HEK293T (cell line): ENCODE measurements at places on chromosomes 13 and 19.

GRCh38 chr19:5143471-5144411, 174.8 kb downstream of the KDM4B start:
- DNase-seq: no peak

DNA sequence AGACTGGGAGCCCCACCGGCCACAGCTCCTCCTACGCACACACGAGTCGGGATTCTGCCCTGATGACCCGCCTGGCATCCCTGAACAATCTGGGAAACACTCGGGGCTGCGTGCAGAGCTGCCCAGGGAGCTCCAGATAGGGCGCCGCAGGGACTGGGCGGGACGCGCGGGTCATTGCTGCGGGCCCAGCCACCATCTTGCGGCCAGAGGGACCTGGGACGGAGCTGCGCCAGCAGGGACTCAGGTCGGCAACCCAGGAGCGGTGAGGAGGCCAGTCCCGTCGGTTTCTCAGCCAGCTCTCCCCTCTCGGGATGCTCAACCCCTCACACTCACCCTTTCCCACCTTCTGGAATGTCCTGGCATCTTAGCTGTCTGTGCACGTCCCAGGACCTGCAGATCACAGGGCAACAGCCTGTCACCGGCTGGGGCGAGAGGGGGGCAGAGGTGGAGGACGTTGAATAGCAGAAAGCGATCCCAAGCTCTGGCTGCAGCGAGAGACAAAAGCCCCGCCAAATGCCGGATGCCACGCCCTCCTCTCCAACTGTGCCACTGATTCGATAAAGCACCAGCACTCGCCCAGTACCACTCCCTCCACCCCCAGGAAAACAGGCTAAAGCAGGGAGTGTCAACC, 20.4 kb upstream of the ZNF91 start:
- DNase-seq: no peak

GRCh38 chr13:91725646-91726045, 327.2 kb downstream of the GPC5 start:
- no peak for DNase-seq

DNA sequence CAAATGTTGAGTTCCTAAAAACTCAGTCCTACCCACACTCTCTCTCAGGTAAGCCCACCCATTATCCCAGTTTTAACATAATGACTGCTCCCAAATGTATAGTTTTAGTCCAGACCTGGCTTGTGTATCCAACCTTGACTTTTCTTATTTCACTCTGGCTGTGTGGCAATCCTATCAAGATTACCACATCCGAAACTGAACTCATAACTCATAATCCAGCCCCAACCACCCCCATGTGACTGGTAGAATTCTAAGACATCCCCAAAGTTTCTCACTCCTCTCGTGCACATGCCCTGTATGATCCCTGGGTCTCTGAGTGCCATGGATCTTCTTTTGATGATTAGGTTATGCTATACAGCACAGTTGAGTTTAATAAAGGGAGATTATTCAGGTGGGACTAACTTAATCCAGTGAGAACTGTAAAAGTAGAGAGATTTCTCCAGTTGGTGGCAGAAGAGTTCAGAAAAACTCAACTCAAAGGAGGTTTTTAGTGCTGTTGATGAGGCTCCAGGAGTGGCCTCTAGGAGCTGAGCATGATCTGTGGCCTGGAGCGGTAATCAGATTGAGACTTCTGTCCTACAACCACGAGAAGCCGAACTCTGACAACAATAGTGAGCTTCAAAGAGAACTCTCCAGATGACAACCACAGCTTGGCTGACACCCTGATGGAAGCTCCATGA, 413.4 kb downstream of the ZNF536 start:
- no peak for DNase-seq

- no peak for DNase-seq
These were observed 12.2 kb downstream of the MRPS31 start for GRCh38 chr13:40758811-40759210.

- peak; percentile 15 for DNase-seq
These were observed 347.4 kb downstream of the LIG4 start for GRCh38 chr13:107867701-107868661.

- DNase-seq: no peak
These were observed at the start of gene CEACAM21 for GRCh38 chr19:41575998-41576397. TSS of gene CEACAM21 (plus strand) at chr19:41576166. CDS start at chr19:41576275, 109 bp downstream.

GRCh38 chr13:114256547-114256946, 21.9 kb downstream of the CDC16 start:
- DNase-seq: no peak

- DNase-seq: no peak
These were observed 8.9 kb upstream of the NR2F6 start for GRCh38 chr19:17254636-17255035.

DNA sequence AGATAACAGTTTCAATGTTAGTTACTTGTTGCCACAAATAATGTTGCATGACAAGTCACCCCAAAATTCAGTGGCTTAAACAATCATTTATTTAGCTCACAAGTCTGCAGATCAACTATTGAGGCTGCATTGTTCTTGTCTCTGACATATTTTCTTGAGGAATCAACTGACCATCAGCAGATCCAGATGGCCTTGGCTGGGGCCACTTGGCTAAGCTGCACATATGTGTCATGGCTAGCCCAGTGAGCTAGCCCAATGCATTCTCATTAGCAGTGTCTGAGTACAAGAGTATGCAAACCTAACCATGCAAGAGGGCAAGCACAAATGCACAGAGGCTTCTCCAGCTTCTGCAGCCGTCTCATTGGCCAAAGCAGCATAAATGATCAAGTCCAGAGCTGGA, 180.4 kb downstream of the DNAJC15 start:
- no peak for DNase-seq

- no peak for DNase-seq
These were observed 25.8 kb upstream of the TMEM255B start for GRCh38 chr13:113732961-113733950.

GRCh38 chr13:24008679-24009078, 111.4 kb upstream of the C1QTNF9B start:
- DNase-seq: no peak

- no peak for DNase-seq
These were observed 39.1 kb downstream of the TRPM4 start for GRCh38 chr19:49196527-49197240.

DNA sequence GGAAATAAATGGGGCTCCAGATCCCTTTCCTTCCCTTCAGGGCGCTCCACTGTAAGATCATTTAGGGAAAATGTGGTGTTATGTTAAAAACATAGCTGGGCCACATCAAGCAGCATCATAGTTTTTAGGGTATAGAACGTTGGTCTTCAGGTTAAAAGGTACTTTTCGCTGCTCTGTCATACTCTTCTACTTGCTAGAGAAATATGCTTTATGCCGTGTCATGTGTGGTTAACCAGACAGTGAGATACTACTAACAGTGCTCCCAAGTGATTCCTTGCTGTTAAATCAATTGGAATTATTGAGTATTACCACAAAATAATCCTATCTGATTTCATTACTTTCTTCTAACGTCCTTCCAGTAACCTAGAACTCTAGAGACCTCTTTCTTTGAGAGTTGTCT, 1.1 kb upstream of the NDFIP2 start:
- no peak for DNase-seq

GRCh38 chr13:99290894-99291293, 16.3 kb downstream of the GPR183 start:
- no peak for DNase-seq

- DNase-seq: no peak
These were observed 16.4 kb downstream of the PLEKHF1 start for GRCh38 chr19:29681422-29682235.

- DNase-seq: no peak
These were observed 507.9 kb downstream of the UQCRFS1 start for GRCh38 chr19:28705008-28705407.

DNA sequence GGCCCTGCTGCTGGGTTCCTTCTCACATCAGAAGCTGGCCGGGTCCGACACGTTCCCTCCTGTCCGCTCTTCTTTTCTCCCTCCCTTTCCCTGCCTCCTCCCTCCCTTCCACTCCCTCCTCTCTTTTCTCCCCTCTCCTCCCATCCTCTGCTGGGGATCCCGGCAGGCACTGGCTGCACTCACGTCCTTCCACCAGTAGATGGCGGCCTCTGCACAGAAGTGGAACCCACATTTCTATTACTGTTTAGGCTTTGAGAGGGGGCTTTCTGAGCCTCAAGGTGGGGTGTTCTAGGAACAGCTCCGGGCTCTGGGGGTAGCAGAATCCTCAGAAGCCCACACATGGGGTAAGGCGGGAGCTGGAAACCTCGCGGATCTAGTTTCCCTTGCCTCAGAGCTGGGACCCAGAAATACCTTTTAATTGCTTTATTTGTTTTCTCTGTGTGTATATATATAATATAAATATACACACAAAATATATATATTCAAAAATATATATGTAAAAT, 294.2 kb downstream of the ZNF536 start:
- DNase-seq: peak; percentile 56

GRCh38 chr19:8569066-8569771, 8.0 kb downstream of the MYO1F start:
- no peak for DNase-seq

DNA sequence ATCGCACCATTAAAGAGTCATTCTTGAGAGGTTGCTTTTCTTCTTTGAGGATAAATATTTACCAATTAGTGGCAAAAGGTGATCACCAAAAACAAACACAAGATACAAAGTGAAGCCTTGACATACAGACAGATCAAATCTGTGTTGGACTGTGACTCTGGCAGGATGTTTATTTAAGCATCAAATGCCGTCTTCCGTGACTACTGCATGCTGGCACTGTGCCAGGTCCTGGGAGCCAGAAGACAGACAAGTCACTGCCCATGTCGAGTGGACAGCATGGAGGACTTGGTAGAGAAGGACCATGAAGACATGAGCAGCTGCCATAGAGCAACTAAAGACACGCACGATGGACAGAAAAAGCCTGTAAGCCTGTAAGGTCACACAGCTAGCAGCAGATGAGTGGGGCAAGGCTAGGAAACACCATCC, 92.8 kb upstream of the FARP1 start:
- DNase-seq: no peak

DNA sequence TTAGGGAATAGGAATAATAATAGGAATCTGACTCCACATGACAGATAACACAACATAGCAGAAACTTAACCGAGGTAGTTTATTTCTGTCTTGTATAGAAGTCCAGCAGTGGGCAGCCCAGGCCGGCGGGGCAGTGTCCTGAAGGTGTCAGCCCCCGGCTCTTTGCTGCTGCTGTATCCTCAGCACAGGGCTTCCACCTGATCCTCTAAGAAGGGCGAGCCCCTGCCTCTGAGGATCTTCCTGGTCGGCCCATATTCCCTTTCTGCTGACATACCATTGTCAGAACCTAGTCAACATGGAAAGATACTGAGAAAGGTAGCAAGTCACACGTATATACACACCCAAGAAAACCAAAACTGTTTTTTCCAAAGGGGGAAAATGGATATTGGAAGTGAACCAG, 56.2 kb upstream of the GPR183 start:
- DNase-seq: no peak

DNA sequence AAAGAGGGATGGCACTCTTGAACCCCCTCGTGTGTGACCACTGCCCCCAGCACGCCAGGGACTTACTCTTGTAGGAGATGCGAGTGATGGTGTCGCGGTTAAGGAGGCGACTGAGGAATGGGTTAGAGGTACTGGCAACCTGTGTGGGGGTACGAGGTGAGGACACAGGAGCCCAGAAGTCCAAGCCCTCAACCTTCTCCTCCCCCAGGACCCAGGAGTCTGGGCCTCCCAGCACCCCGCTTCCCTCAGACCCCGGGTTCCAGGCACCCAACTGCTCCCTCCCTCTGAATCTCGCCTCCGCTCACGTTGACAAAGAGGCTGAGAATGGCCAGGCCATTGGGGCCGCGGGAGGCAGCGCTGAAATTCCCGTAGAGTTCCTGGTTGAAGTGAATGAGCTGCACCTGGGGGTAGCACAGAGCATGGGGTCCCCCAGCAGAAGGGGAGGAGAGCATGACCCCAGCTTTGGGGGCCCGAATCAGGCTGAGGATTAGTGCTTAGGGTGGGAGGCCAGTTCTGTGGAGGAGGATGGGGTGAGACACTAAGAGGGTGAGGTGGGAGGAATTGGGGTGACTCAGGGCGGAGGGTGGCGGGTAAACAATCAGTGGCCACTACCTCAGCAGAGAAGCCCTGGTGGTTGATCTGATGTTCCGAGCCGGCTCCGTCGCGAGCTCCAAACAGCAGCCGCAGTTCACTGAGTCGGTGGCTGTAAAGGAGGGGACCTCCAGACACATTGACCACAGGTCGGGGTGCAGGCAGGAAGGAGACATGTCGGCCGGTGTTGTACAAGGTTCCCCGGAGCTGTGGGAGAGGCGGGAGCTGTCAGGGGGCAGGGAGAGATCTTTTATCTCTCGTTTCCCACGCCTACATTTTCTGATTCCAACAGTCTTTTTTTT, 2.5 kb upstream of the DBP start:
- DNase-seq: no peak

DNA sequence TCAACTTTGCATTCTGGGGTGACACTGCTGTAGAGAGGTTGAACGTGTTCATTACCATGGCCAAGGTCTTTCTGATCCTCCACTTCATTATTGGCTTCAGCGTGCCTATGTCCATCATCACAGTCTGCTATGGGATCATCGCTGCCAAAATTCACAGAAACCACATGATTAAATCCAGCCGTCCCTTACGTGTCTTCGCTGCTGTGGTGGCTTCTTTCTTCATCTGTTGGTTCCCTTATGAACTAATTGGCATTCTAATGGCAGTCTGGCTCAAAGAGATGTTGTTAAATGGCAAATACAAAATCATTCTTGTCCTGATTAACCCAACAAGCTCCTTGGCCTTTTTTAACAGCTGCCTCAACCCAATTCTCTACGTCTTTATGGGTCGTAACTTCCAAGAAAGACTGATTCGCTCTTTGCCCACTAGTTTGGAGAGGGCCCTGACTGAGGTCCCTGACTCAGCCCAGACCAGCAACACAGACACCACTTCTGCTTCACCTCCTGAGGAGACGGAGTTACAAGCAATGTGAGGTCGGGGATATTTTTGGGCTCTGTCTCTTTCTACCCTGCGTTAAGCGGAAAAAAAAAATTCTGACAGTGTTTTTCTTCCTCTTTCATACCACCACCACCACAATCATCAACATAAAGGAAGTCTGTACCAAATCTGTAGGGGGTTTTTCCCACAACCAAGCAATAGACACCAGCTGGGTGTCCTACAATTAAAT, 29.5 kb downstream of the FPR3 start:
- DNase-seq: no peak

DNA sequence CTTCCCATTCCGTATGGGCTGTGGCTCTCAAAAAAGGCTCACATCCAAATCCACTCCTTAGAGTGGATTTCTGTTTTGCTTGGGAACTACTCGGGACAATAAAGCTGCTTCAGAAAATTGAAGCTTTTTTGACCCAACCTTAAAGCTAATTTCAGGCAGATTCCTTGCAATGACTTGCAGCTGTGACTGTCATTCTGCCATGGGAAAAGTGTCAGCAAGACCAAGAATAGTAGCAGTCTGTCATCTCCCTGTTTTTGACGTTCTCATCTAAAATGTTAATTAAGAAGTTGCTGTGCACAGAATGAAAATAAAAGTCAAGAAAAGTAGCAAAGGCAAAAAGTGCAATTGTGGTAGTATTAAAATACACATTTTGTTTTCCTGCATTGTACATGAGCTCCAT, 304.7 kb downstream of the COG6 start:
- DNase-seq: no peak

DNA sequence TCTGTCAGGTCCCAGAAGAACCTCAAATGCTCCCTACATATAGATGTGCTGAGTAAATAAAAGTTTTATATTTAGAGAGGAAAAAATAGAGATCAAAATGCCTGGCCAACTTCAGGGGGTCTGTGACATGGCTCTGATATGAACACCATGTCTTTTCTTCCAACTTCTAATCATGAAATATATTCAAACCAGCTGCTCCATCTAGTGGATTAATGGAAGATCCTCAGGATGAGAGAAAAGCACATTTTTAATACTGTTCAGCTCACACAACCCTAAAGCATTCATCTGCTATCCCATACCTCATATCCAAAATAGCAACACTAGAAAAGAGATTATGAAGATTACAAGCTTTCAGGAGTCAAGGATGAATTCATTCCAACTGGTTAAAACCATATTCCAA, 56.0 kb upstream of the DOCK9 start:
- DNase-seq: peak; percentile 23
